Liver (tissue), 10 donors: ENCODE measurements at places on chromosomes 6 and 20. TPM values are rescaled to one million over a fixed set of nuclear protein-coding genes. Genes with fewer than 3 reads are reported as not detected.
A peak's percentile ranks its signal among the peaks of the same experiment; 100 is the strongest.

Gene TGM3
- 0.05 TPM for total RNA-seq

- DNase-seq = no peak
Observed at GRCh38 chr6:102619585-102619984, 1226.1 kb downstream of the GRIK2 start.

- DNase-seq = peak; percentile 45
Observed at GRCh38 chr6:166361077-166361429, 18.7 kb upstream of the SFT2D1 start.

DNA sequence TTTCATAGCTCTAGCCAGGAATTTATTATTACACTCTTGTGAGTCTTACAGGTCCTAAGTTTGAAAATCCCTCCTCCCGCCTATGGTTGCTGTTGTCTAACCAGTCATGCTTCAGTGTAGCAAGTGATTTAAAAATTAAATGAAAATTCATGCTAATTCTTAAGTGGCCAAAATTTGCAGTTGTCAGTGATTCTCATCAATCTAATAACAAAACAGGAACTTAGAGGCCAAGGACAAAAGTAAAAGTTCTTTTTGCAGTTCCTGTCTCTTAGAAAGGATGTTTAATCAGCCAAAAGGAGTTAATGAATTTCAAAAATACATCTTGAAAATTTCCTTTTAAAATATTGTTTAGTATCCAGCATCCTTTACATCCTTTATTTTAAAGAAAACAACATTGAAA is 36.3 kb downstream of the VTA1 start:
- DNase-seq = no peak

DNA sequence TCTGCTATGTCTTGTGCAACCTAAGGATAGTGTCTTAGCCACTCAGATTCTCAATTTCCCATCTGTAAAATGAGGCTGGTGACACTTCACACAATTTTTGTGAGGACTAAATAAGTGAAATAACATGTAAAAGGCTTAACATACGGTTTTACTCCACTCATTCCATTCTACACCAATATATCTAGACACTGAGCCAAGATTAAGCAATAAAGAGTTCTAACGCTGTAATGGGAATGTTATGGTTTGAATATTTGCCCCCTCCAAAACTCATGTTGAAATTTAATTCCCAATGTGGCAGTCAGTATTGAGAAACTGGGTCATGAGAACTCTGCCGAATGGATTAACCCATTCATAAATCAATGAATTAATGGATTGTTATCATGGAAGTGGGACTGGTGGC is 301.0 kb downstream of the HACE1 start:
- no peak for DNase-seq

- no peak for DNase-seq
Observed at GRCh38 chr20:57495978-57496377, 29.0 kb downstream of the CTCFL start.

DNA sequence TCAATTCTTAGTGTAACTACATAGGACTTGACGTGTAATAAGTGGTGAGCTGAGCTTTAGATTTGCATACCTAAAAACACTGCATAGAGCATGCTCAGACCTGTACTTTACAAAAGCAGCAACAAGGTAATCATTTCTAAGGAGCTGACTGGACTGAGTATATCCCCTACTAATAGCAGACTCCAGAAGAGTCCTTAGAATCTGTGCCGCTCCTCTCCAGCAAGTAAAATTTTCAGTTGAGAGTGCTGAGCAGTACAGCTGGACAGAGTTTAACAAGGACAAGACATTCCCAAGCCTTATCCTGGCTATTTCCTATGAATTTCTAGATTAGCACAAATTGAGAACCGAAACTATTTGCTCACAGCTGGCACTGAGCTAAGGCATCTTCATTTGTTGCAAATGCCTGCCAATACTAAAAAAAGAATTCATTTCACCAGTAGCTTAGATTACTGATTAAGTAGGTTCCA is 26.1 kb upstream of the KLHL31 start:
- DNase-seq = no peak

Gene FBXL4
- 18.8 TPM for total RNA-seq

DNA sequence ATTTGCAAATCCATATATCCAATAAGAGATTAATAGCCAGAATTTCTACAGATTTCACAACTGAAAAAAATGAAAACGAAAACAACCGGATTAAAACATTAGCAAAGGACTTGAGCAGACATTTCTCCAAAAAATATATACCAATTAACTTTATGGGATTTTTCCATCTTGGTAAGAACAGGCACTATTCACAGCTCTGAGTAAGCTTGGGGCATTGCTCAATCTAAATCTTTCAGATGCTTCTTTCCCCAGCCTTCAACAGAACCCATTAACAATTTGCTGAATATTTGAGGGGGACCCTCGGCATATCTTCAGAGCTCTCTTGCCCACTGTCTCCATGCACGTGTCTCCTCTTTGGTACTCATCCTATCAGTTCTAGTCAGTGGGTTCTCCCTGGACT is 111.7 kb upstream of the CD93 start:
- no peak for DNase-seq

- DNase-seq = no peak
Observed at GRCh38 chr20:4829514-4830215, 108.0 kb downstream of the PRND start.

- peak; percentile 62 for DNase-seq
Observed at GRCh38 chr20:33862709-33863403, 51.7 kb downstream of the CHMP4B start.

Gene CENPQ
- total RNA-seq = 0.92 TPM
